ENCODE measurements at places on chromosomes 2 and 18. TPM values are rescaled to one million over a fixed set of nuclear protein-coding genes. Genes with fewer than 3 reads are reported as not detected.

Gene TPO
- total RNA-seq, result 0.21 TPM

Gene C2orf80
- total RNA-seq, result not detected

Gene MRO
- total RNA-seq, result under 0.01 TPM

Gene CXCR4
- total RNA-seq, result 1,915 TPM

Gene LIMS4
- total RNA-seq, result 0.10 TPM

Gene TFCP2L1
- total RNA-seq, result 0.10 TPM

Gene GCG
- total RNA-seq, result not detected

Measured in mononuclear cell (primary cell).